ENCODE measurements at places on chromosomes 1 and 21.

- no peak overlapping the region for H3K4me3 ChIP-seq
- H3K27me3 ChIP-seq = no peaks in the 10 kb centered on the region
- H3K36me3 ChIP-seq = no peaks in the 10 kb centered on the region
- no peak for DNase-seq
- H3K4me1 ChIP-seq = peaks cover 12% of the 10 kb centered on the region
Measured at GRCh38 chr1:82706741-82707140, 906.0 kb downstream of the ADGRL2 start.

DNA sequence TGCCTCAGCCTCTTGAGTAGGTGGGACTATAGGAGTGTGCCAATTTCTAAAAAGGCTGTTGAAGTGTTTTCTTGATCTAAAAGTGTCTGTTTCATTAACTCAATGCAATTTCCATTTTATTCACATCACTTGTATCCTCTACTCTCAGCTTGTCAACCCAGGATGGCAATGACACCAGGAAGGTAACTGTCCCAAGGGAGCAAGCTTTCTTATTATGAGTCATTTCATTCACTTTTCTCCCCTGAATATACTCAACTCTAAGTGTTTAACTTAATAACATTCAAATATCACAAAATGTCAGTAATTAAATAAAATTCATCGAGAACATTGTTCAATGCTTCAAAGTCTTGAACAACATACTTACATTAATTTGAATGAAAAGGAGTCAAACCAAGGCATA, 22.9 kb upstream of the GFI1 start:
- H3K4me1 ChIP-seq = no peaks in the 10 kb centered on the region
- no peak overlapping the region for H3K4me3 ChIP-seq
- no peaks in the 10 kb centered on the region for H3K36me3 ChIP-seq

GRCh38 chr1:98405581-98406074, 255.9 kb upstream of the SNX7 start:
- H3K4me1 ChIP-seq = peaks cover 15% of the 10 kb centered on the region
- no peaks in the 10 kb centered on the region for H3K36me3 ChIP-seq
- DNase-seq = peak; percentile 50

DNA sequence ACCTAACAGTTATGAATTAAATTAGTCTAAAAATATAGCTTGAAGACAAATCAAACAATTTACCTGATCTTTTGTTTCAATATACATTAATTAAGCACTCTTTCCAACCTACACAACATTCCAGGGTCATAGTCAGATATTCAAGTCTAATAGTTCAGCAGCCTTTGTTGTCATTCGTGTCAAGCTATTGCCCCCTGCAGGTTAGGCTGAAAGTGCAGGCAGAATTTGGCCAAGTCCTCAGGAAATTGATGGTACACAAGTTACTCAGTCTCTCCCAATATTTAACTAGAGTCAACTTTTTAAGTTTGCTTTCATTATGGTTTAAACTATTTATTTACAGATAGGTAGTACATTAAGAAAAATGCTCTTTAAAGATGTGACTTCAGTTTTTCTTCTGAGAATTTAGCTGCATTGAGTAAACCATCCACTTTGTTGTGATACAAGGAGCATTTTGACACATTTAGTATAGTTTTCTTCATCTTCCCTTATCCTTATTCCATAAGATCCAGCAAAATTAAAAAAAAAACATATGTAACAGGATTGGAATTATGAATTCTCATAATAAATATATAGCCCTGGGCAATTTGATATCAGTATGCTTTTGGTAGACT, 130.3 kb upstream of the DPYD start:
- peaks cover 24% of the 10 kb centered on the region for H3K4me1 ChIP-seq
- peak; percentile 84 for DNase-seq
- H3K36me3 ChIP-seq = no peaks in the 10 kb centered on the region
- H3K27me3 ChIP-seq = peaks cover 79% of the 10 kb centered on the region

DNA sequence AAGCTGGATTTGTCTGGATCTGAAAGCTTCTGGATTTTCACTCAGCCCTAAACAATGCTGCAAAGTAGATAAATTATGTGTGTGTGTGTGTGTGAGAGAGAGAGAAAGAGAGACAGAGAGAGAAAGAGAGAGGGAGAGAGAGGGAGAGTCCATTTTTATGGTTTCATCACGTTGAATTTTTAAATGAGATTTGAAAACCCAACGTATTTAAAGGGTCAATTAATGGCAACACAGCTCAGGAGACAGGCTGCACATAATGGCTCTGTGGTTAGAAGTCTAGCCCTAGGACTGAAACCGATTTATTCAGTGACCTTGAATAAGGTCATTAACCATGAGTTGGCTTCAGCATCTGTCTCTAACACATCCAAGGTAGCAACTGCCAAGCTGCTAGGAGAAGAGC, 35.3 kb upstream of the FMN2 start:
- no peaks in the 10 kb centered on the region for H3K36me3 ChIP-seq
- no peaks in the 10 kb centered on the region for H3K27me3 ChIP-seq
- no peak for DNase-seq

GRCh38 chr1:233004451-233004850, 54.0 kb downstream of the NTPCR start:
- H3K36me3 ChIP-seq = no peaks in the 10 kb centered on the region
- no peak for DNase-seq
- H3K4me3 ChIP-seq = no peak overlapping the region
- no peaks in the 10 kb centered on the region for H3K4me1 ChIP-seq
- H3K27me3 ChIP-seq = no peaks in the 10 kb centered on the region
- no peak overlapping the region for H3K27ac ChIP-seq

GRCh38 chr1:193706766-193707165, 520.4 kb upstream of the B3GALT2 start:
- no peak overlapping the region for H3K4me3 ChIP-seq
- no peaks in the 10 kb centered on the region for H3K27me3 ChIP-seq
- no peak for DNase-seq
- no peak overlapping the region for H3K27ac ChIP-seq
- no peaks in the 10 kb centered on the region for H3K36me3 ChIP-seq
- H3K4me1 ChIP-seq = peaks cover 11% of the 10 kb centered on the region

- no peaks in the 10 kb centered on the region for H3K4me1 ChIP-seq
- H3K4me3 ChIP-seq = no peak overlapping the region
- no peak overlapping the region for H3K27ac ChIP-seq
- no peaks in the 10 kb centered on the region for H3K27me3 ChIP-seq
- no peak for DNase-seq
Measured at GRCh38 chr1:181930187-181930586, 131.3 kb downstream of the ZNF648 start.

GRCh38 chr1:243543501-243543900, 287.7 kb downstream of the SDCCAG8 start:
- no peaks in the 10 kb centered on the region for H3K4me1 ChIP-seq
- DNase-seq = no peak
- H3K27me3 ChIP-seq = no peaks in the 10 kb centered on the region
- H3K4me3 ChIP-seq = no peak overlapping the region
- no peaks in the 10 kb centered on the region for H3K36me3 ChIP-seq
- no peak overlapping the region for H3K27ac ChIP-seq

GRCh38 chr1:225700164-225700821, 47.4 kb upstream of the ENAH start:
- H3K27ac ChIP-seq = no peak overlapping the region
- no peaks in the 10 kb centered on the region for H3K27me3 ChIP-seq
- DNase-seq = no peak
- no peaks in the 10 kb centered on the region for H3K4me1 ChIP-seq

DNA sequence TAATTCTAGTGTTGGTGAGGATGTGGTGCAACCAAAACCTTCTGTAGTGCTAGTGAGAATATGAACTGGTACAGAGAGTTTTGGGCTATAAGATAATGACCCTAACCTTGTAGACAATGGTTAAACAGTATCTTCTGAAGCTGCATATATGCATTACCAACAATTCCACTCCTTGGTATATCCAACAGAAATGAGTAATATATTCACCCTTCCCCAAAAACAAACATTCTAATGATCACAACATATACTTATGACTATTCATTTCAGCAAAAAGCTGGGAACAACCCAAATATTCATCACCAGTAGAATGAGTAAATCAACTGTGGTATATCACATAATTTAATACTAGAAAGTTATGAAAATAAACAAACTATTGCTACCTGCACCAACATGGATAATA, 39.6 kb upstream of the DPYD start:
- H3K27ac ChIP-seq = no peak overlapping the region
- H3K4me1 ChIP-seq = no peaks in the 10 kb centered on the region
- no peak for DNase-seq
- H3K4me3 ChIP-seq = no peak overlapping the region
- no peaks in the 10 kb centered on the region for H3K27me3 ChIP-seq

- DNase-seq = no peak
- H3K27me3 ChIP-seq = no peaks in the 10 kb centered on the region
- no peak overlapping the region for H3K27ac ChIP-seq
Measured at GRCh38 chr1:38852780-38853179, 6.8 kb downstream of the RRAGC start.

GRCh38 chr1:45870500-45870899, 67.1 kb downstream of the MAST2 start:
- no peak overlapping the region for H3K4me3 ChIP-seq
- DNase-seq = no peak
- no peaks in the 10 kb centered on the region for H3K27me3 ChIP-seq
- H3K27ac ChIP-seq = no peak overlapping the region

DNA sequence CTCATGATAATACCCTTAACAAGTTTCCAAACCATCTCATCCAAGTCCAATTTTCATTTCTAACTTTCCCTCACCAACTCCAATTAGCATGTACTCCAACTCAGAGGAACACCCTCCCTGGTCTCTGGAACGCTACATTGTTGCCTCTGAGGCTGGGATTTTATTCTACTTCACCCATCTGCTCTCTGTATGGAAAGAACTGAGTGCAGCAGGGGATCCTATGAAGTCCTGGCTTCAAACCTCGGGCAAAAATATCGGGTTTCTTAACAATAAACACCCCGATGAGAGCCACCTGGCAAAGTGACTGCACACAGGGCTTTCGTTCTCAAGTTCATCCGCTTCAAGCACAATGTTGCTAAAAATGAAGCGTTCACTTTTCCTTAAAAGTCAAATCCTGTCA, 99.6 kb downstream of the CRB1 start:
- no peaks in the 10 kb centered on the region for H3K36me3 ChIP-seq
- DNase-seq = no peak
- H3K4me3 ChIP-seq = no peak overlapping the region
- no peak overlapping the region for H3K27ac ChIP-seq

DNA sequence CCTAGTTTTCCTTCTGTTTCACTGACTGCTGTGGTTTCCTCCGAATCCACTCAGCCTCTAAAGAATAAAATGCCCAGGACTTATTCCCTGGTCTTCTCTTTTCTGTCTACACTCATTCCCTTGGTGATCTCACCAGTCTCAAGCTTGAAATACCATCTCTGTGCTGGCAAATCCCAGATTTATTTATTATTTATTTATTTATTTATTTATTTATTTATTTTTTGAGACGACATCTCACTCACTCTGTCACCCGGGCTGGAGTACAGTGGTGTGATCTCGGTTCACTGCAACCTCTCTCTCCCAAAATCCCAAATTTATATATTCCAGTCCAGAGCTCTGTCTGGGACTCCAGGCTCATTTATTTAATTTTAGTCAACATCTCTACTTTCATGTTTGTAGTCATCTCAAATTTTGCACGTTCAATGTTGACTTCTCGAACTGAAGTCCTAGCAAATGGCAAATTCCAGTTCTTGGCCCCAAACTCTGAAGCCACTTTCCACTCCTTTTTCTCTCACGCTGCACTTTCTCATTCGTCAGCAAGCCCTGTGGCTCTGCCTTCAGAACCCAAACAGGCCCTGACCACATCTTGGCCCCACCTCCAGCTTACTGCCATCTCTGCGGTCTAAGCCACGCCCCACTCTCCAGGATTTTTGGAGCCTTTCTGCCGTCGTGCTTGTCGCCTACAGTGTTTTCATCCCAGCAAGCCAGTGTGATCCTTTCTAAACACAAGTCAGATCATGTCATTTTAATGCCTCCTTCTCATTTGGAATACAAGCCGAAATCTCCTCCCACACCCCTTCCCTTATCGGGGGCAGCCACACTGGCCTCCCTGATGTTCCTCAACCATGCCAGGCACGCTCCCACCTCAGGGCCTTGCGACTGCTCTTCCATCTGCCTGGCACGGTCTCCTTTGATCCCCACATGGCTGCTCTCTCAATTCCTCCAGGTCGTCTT, 14.2 kb upstream of the TENT5B start:
- no peaks in the 10 kb centered on the region for H3K27me3 ChIP-seq
- no peak for DNase-seq
- H3K4me1 ChIP-seq = no peaks in the 10 kb centered on the region
- H3K36me3 ChIP-seq = no peaks in the 10 kb centered on the region
- no peak overlapping the region for H3K27ac ChIP-seq
- no peak overlapping the region for H3K4me3 ChIP-seq

- H3K27ac ChIP-seq = no peak overlapping the region
- H3K36me3 ChIP-seq = no peaks in the 10 kb centered on the region
- H3K4me3 ChIP-seq = no peak overlapping the region
- no peak for DNase-seq
Measured at GRCh38 chr1:197343663-197344273, 75.7 kb downstream of the CRB1 start.

GRCh38 chr1:95041491-95042165, 31.1 kb downstream of the ALG14 start:
- DNase-seq = peak; percentile 87
- no peak overlapping the region for H3K27ac ChIP-seq
- H3K36me3 ChIP-seq = no peaks in the 10 kb centered on the region
- H3K27me3 ChIP-seq = no peaks in the 10 kb centered on the region
- no peaks in the 10 kb centered on the region for H3K4me1 ChIP-seq

DNA sequence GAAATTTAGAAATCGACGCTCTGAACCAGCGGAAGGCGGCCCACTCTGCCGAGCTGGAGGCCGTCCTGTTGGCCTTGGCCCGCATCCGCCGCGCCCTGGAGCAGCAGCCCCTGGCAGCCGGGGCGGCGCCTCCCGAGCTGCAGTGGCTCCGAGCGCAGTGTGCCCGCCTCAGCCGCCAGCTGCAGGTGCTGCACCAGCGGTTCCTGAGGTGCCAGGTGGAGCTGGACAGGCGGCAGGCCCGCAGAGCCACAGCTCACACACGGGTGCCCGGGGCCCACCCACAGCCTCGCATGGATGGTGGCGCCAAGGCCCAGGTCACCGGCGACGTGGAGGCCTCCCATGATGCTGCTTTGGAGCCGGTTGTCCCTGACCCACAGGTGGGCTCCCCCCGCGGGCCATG, 47.0 kb upstream of the DIP2A start:
- peaks cover 27% of the 10 kb centered on the region for H3K36me3 ChIP-seq
- no peaks in the 10 kb centered on the region for H3K27me3 ChIP-seq
- no peak overlapping the region for H3K27ac ChIP-seq

GRCh38 chr1:173240609-173241008, 33.5 kb upstream of the TNFSF4 start:
- no peaks in the 10 kb centered on the region for H3K27me3 ChIP-seq
- H3K27ac ChIP-seq = no peak overlapping the region
- H3K4me3 ChIP-seq = no peak overlapping the region
- no peaks in the 10 kb centered on the region for H3K36me3 ChIP-seq

DNA sequence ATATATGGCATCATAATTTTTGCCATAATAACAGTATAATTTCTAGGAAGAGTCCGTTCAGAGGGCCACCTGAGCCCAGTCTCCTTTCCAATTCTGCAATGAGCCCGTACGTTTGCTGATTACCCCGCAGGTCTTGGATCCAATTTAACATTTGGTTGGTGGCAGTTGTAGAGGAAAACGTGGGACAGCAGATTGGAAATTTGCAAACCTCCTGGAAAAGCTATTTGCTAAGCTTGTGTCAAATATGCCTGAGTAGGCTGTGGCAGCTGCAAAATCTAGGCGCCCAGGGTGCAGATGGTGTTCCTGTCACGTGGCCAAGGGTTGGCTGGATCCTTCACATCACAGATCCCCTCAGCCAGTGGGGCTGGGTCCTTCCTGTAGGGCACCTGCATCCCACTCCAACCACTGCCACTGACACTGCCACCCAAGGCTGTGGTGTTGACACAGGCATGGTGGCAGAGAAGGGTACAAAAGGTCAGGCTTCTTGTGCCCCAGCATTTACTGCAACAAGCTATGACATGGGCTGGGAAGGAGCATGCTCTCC, 174.8 kb upstream of the SYT6 start:
- H3K36me3 ChIP-seq = no peaks in the 10 kb centered on the region
- no peak overlapping the region for H3K27ac ChIP-seq
- no peak for DNase-seq
- peaks cover 47% of the 10 kb centered on the region for H3K27me3 ChIP-seq
- no peak overlapping the region for H3K4me3 ChIP-seq
